NCI-H1417 (cell line): ENCODE measurements at places on chromosomes 6 and 20.
A peak's percentile ranks its signal among the peaks of the same experiment; 100 is the strongest.

GRCh38 chr20:11551479-11551878 lies 366.2 kb upstream of the BTBD3 start:
- no peak for DNase-seq

DNA sequence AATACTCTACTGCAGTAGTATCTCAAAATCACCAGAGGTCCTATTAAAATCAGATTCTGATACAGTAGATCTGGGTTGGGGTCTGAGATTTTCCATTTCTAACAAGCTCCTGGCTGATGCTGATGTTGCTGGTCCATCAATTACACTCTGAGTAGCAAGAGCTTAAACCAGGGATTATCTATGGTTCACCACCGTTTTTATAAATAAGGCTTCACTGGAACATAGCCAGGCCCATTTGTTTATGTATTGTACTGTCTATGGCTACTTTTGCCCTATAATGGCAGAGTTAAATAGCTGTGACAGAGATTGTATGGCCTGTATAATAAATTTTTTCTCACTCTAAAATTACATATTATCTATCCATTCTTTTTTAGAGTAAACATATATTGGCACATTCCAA lies 53.0 kb downstream of the NUDT3 start:
- no peak for DNase-seq

DNA sequence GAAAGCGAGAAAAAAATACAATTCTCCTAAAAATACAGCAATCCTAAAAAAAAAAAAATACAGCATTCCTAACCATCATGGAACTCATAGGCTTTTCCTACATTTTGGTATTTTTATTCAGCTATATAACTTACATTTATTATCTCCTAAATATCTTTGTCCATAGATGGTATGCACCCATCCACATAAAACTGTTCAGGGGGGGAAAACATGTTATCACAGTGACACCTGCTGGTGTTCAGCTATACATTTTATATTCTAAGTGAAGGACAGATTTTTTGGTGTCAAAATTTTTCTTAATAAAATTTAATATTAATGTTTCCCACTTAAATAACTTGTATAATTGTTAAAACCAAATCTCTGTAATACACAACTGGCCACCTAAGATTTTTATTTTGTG lies 58.0 kb downstream of the BLOC1S5 start:
- DNase-seq: peak; percentile 52

- DNase-seq: no peak
Measured at GRCh38 chr6:34047913-34048867, 97.7 kb downstream of the GRM4 start.

- peak; percentile 90 for DNase-seq
Measured at GRCh38 chr6:92779746-92780145, 639.6 kb downstream of the EPHA7 start.

DNA sequence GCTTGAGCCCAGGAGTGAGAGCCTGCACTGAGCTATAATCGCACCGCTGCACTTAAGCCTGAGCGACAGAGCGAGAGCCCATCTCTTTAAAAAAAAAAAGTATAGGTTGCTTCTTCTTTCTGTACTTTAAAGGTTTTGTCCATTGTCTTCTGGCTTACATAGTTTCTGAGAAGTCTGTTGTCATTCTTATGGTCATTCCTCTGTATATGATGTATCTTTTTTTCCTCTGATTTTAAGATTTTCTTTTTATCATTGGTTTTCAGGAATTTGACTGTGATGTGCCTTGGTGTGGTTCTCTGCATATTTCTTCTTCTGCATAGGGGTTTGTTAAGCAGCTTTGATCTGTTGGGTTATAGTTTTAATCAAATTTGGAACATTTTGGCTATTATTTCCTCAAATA lies 29.1 kb downstream of the QRSL1 start:
- no peak for DNase-seq
